Panc1 (cell line): ENCODE measurements at places on chromosomes 16 and 17. TPM values are rescaled to one million over a fixed set of nuclear protein-coding genes. Genes with fewer than 3 reads are reported as not detected.

The HLF gene
- 0.13 TPM for total RNA-seq

GRCh38 chr17:57507828-57508227, 237.3 kb downstream of the CCDC182 start:
- no peak for DNase-seq

DNA sequence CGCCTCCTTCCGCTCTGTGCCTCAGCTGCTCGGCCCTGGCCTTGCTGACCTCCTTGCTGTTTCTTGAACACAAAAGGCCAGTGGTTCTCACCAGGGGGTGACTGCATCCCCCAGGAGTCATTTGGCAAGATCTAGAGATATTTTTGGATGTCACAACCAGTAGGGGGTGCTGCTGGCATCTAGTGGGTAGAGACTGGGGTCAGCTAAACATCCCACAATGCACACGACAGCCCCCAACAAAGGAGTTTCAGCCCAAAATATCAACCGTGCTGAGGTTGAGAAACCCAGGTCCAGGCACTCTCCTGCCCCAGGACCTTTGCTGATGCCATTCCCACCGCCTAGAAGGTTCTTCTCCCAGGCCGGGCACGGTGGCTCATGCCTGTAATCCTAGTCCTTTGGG, 39.7 kb downstream of the ABCC6 start:
- no peak for DNase-seq

The KRTAP9-8 gene
- not detected for total RNA-seq

DNA sequence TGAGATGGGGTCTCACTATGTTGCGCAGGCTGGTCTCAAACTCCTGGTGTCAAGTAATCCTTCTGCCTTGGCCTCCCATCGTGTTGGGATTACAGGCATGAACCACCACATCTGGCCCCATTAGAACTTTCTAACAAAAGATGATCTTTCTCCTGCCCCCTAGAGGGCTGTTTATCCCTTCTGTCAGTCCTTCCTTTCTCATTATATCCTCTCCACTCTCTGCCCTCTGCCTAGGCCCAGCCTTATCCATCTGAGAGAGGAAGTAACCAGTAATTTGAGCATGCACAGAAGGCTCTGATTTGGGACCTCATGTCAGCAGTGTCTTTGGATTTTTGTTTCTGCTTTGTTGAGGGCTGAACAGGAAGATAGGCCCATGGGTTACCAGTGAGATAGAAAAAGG, 4.4 kb upstream of the DHX40 start:
- DNase-seq, result no peak

The CTF1 gene
- 2.9 TPM for total RNA-seq

The PPP1R1B gene
- total RNA-seq, result 45.7 TPM

- DNase-seq, result no peak
These were observed 56.2 kb upstream of the TEKT3 start for GRCh38 chr17:15397620-15398019.

The CHD9NB gene
- total RNA-seq, result 0.64 TPM

DNA sequence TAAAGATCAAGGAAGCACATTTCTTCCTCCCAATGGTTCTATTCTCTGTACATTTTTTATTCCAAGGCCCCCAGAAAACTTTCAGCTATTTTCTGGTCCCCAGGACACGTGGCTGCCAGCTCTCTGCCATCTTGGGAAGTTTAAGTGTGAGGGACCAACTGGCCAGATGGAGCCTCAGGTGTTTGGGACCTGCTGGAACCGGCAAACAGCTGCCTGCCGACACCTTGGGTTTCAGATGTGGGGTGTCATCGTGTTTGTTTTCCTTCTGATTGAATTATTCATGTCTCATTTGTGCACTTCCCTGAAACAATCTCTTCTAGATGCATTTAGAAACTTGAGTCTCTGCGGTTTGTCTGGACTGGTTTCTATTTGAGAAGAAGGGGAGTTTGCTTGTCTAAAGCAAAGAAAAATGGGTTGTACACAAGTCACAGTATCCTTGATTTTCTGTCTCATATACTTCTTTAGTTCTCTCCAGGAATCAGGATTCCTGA, 386.5 kb downstream of the SLC39A11 start:
- DNase-seq, result no peak

GRCh38 chr16:67445913-67446907, 15.3 kb downstream of the HSD11B2 start:
- no peak for DNase-seq

- DNase-seq, result no peak
These were observed 24.4 kb downstream of the CNTROB start for GRCh38 chr17:7956228-7956965.

- no peak for DNase-seq
These were observed 30.2 kb downstream of the PLCD3 start for GRCh38 chr17:45101883-45102811.

The NPIPB5 gene
- total RNA-seq, result 145 TPM

The PDILT gene
- total RNA-seq, result not detected

- no peak for DNase-seq
These were observed 661 bp downstream of the TEX2 start for GRCh38 chr17:64262198-64262999.

DNA sequence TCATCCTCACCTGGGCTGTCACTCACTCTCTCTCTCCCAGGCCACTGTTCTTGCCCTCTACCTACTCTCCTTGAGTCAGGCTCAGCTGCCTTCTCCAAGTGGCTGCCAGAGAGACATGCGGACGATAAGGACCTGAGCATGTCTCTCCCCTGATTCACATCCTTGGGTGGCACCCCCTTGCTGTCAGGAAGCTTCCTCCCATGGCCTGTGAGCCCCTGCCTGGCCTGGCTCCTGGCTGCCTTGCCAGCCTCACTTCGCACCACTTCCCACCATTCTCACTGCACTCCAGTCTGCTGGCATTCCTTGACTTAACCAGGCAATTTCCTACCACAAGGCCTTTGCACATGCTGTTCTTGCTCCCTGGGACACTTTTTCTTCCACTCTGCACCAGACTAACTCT, 2.7 kb upstream of the ALDH3A1 start:
- no peak for DNase-seq

- DNase-seq, result no peak
These were observed 10.2 kb upstream of the ETV4 start for GRCh38 chr17:43556292-43556691.

DNA sequence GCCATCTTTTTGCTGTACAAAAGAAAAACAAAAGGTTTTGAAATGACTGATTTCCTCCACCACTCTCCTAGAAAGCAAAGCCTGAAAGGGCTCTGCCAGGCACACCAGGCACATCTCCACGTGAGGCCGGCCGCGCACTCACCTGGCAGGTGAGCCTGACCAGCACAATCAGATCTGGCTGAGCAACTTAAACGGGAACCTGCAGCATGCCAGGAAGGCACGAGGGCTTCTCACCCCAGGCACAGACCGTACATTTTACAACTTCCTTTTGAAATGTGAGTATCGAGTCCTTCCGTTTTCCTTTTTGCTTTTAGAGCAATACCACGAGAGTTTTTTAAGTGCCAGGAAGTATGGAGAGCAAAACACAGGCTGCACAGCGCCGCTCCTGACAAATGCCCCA, 22.5 kb downstream of the SLC38A10 start:
- DNase-seq, result no peak

GRCh38 chr17:31604936-31605335, 213.5 kb downstream of the RAB11FIP4 start:
- no peak for DNase-seq

DNA sequence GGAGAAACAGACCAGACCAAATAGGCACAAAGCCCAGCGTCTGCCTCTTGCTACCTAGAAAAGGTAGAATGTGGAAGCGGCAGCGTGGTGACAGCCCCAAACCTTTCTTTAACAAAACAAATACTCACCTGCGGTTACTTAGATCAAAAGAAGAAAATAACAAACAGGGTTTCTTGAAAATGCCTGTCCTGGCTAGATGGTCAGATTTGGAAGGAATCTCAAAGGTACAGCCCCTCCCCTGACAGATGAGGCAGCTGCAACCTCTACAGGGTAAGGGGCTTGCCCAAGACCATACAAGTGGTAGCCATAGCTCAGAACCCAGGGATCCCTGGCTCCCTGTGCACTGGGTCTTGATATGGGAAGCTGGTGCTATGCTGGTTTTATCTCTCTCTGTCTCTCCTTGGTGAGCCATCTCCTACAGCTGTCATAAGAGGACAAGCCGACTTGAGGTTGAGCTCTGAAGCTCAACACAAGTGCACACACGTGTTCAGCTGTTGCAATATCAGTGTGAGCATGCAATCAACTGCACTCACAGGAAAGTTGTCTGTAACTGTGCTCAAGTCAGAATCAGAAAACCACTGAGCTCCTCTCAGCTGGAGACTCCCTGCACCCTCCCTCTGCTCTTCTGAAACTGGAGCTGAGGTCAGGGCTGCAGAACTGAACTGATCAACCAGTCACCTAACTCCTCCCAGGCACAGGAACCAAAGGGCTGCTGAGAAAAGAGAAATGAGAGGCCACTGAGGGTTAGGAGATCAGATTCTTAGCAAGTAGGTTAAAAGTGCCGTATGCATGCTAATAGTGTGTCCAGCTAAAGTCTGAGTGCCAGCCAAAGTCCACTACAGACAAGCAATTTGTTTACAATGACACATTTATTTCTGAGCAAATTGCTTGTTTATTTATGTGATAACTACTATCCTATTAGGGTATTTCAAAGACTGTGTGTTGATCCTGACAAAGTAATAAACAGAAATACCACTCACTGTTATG, 6.1 kb upstream of the RNF157 start:
- DNase-seq, result no peak

DNA sequence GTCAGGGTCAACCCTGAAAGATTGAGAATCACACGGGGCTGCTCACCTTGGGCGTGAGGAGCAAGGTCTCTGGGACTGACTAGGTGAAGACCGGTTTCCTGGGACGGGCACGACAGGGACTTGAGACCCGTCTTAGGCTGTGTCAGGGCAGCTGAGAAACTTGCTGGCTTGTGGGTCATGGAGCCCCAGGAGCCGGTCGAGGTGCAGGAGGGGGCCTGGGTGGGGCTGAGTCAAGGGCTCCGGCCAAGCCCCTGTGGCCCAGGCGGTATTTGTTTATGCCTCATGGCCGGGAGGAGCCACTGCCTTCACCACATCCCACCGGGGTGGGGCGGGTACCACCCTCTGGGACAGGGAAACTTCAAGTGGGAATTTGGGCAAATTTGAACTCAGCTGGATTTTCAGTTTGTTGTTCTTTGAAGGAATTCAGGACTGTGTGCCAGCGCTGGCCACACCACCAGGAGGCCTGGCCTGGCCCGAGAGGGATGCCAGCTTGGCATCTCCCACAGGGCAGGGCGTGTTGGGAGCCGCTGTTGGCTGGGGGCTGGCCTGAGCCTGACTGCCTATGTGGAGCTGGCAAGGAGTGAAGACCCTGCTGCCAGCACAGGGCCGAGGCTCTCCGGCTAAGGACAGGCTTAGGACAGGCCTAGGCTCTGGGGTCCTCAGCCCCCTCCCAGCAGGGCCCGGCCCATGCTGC, 116.1 kb downstream of the METRNL start:
- no peak for DNase-seq

GRCh38 chr16:52552643-52553042, 5.7 kb upstream of the TOX3 start:
- DNase-seq, result no peak

The AATF gene
- total RNA-seq, result 58.1 TPM

DNA sequence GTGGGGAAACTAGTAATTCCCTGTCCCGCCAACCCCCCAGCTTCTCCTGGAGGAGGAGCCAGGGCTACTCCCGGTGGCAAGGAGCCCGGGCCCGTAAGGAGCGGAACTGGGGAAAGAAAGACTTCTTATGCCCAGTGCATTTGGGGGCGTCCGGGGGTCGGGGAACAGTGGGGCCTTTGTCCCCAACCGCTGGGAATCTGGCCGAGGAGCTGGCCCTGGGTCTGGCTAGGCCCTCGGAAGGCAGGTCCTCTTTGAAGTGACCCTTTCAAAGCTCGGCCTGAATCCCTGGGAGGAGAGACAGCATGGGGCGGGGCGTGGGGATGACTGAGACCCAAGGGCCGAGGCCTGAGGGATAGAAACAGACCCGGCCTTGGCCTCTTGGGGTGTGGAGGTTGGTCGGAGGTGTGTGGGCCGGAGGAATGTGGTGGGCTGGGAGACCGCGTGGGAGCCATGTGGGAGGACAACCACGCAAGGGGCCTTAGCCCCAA, 6.0 kb downstream of the ARHGAP23 start:
- no peak for DNase-seq

- DNase-seq, result no peak
These were observed 6.8 kb upstream of the MEAK7 start for GRCh38 chr16:84511180-84511800.

GRCh38 chr17:29584452-29585079, 4.9 kb downstream of the GIT1 start:
- DNase-seq, result no peak

DNA sequence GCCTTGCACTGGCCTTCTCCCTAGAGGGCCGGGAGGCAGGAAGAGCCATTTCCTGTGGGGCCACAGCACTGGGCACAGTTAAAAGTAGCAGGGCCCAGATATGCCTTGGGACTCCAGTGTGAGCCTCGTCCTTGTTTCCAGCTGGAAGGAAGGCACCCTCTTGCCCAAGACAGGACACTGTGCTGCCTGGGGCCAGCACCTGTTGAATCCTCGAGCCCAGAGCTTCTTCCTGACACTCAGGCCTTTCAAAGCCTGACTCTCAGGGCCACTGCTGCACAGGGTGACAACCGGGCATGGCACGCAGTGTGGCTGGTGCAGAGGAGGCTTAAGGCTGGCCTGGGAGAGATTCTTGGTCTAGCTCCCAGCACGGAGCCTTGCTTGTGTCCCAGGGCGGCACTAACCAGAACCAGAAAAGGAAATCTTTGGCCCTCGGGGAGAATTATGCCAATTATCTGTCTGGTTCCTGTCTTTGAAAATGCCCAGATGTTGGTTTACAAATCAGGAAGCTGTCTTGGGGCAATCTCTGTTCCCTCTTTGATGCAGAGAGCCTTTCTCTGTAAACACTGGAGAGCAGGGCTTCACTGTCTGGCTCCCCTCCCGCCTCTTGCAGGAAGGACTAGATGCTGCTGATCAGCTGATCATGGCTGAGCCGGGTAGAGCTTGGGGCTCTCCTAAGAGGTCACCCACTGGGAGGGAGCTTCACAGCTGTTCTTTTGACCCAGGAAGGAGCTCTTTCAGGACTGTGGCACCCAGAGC, 11.1 kb downstream of the LDHD start:
- DNase-seq, result no peak

DNA sequence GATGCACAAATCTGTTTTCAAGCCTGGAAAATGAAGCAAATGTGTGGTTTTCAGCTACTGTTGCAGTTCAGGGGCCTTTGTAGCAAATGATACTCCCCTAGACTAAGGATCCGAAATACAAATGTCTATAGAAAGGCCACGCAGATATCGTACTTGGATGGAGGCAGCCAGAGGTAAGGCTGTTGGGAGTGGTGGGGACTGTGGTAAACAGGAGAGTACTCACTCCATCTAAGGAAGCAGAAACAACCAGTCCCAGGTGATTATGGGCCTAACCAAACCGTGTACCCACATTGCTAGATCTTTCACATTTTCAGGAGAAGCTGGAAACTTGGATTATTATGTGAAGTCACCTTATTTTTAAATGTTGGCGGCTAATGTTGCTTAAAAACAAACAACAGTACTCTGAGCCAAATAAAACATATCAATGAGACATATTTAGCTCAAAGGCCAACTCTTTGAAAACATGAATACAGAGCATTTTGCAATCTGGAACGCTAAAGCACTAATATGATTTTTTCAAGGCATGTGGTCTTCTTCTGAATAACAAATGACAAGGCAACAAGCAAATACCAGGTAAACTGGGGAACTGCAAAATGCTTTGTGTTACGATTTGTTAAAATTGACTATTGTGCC, 110.1 kb downstream of the YPEL2 start:
- DNase-seq, result no peak
